ENCODE measurements at places on chromosomes 5 and 9. TPM values are rescaled to one million over a fixed set of nuclear protein-coding genes. Genes with fewer than 3 reads are reported as not detected.

DNA sequence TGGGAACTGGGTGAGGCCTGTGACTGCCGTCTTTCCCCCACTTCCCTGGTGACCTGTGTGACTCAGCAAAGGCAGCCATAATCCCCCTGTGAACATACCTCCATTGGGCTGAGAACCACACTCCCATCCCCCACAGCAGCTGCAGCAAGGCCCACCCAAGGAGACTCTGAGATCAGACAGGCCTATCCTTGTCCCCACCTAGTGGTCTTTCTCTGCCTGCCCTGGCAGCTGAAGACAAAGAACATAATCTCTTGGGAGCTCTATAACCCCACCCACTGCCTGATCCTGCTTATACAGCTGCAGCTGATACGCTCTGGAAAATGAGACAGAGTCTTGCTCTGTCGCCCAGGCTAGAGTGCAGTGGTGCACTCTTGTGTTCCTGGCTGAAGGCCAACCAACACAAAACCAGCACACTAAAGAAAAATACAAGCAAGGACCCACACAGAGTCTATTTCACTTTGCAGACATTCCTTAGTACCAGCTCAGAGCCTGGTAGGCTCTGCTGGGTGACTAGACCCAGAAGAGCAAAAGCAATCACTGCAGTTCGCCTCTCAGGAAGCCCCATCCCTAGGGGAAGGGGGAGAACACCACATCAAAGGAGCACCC, 106.7 kb downstream of the MCTP1 start:
- H3K27me3 ChIP-seq = no peaks in the 10 kb centered on the region
- no peaks in the 10 kb centered on the region for H3K4me1 ChIP-seq
- no peaks in the 10 kb centered on the region for H3K36me3 ChIP-seq
- no peak overlapping the region for H3K4me3 ChIP-seq
- no peak overlapping the region for H3K27ac ChIP-seq

- no peaks in the 10 kb centered on the region for H3K36me3 ChIP-seq
- no peak overlapping the region for H3K27ac ChIP-seq
- no peaks in the 10 kb centered on the region for H3K4me1 ChIP-seq
Observed at GRCh38 chr5:42491699-42492098, 68.5 kb downstream of the GHR start.

GRCh38 chr5:173507171-173507570, 109.3 kb downstream of the BOD1 start:
- no peaks in the 10 kb centered on the region for H3K4me1 ChIP-seq
- H3K27me3 ChIP-seq = no peaks in the 10 kb centered on the region
- no peak overlapping the region for H3K27ac ChIP-seq
- H3K4me3 ChIP-seq = no peak overlapping the region

IFNA13 gene
- not detected for total RNA-seq
